ENCODE measurements at places on chromosomes 3 and 15. TPM values are rescaled to one million over a fixed set of nuclear protein-coding genes. Genes with fewer than 3 reads are reported as not detected.

- no peak for DNase-seq
Measured at GRCh38 chr15:34768530-34768929, 13.7 kb upstream of the GJD2 start.

- DNase-seq = peak; percentile 87
Measured at GRCh38 chr3:194141415-194142155, 5.6 kb downstream of the HES1 start.

- DNase-seq = no peak
Measured at GRCh38 chr3:196650740-196651311, 11.3 kb downstream of the NRROS start.

The SLC6A1 gene
- 1.7 TPM for total RNA-seq

GRCh38 chr3:170076715-170077238, 39.0 kb downstream of the GPR160 start:
- no peak for DNase-seq

DNA sequence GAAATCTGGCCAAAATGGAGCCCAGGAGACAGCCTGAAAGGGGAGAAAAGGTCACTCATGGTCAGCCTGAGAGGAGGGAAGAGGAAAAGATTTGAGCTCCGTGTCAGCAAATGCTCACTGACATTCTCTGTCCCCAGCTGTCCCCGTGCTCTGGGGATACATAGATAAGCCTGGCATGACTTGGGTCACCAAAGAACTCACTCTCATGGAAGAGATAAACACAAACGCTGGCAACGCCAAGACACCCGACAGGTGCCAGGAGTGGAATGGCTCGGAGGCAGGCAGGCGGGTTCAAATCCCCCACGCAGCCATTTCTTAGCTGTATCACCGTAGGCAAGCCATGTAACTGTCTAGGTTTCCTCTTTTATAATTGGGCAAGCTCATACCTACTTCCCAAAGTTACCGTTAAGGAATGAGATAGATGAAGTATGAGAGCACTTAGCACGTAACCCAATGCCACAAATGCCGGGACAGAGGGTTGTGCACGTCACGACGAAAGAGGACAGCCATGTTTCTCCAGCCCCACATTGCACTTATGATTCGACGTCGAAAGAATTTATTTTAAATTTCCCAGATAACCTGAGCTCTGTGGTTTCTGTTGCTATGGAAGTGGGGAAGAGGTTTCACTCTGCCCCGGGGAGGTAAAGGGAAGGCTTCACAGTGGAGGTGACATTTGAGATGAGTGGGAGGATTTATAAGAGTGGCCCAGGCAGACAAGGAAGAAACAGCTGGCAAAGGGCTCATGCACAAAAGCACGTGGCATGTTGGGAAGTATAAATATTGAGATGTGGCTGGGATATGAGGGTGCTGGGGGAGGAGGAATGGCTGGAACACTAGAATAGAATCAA, 41.4 kb upstream of the TSEN2 start:
- DNase-seq = no peak
